ENCODE measurements at places on chromosomes 3 and 15. TPM values are rescaled to one million over a fixed set of nuclear protein-coding genes. Genes with fewer than 3 reads are reported as not detected.

DNA sequence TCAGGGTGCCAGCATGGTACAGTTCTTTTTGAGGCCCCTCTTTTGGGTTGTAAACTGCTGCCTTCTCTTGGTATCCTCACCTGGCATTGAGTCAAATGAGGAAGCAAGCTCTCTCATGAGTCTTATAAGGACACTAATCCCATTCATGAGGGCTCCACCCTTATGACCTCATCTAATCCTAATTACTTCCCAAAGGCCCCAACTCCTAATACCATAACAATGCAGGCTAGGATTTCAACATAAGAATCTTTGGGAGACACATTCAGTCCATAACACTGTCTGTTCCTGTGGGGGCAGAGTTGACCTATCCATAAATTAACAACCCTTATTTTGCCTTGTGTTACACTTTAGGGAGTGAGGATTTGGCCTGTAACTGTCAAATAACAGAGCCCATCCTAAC, 278.3 kb downstream of the LRTM1 start:
- peaks cover 7% of the 10 kb centered on the region for H3K4me1 ChIP-seq
- no peak overlapping the region for H3K27ac ChIP-seq
- H3K4me3 ChIP-seq = no peak overlapping the region
- no peaks in the 10 kb centered on the region for H3K36me3 ChIP-seq
- no peaks in the 10 kb centered on the region for H3K27me3 ChIP-seq

- no peak overlapping the region for H3K4me3 ChIP-seq
- peaks cover 16% of the 10 kb centered on the region for H3K4me1 ChIP-seq
- no peak for DNase-seq
- peaks cover 7% of the 10 kb centered on the region for H3K36me3 ChIP-seq
Measured at GRCh38 chr15:78761891-78762385, 49.3 kb downstream of the ADAMTS7 start.

DNA sequence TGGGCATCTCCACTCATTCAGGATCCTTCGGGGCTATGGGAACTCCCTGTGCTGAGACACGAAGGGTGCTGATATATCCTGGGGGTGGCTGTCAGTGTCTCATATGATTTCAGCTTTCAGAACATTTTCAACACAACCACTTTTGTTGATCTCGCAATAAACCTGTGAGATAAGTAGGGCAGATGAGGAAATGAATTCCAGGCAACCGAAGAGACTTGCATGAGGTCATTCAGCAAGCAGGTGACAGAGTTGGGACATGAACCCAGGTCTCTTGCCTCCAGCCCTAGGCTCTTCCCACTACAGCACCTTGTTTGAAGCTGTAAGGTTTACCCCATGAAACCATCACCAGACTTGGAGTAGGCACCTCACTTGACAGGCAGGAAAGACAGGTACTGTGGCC, 16.6 kb downstream of the DUOX1 start:
- no peaks in the 10 kb centered on the region for H3K27me3 ChIP-seq
- peaks cover 9% of the 10 kb centered on the region for H3K36me3 ChIP-seq
- no peak overlapping the region for H3K27ac ChIP-seq

GRCh38 chr3:47578119-47578632, 489 bp downstream of the CSPG5 start:
- H3K27me3 ChIP-seq = peaks cover under 1% of the 10 kb centered on the region
- no peak for DNase-seq
- H3K27ac ChIP-seq = no peak overlapping the region

Gene SNTN
- total RNA-seq = not detected

Gene RARB
- total RNA-seq = not detected

DNA sequence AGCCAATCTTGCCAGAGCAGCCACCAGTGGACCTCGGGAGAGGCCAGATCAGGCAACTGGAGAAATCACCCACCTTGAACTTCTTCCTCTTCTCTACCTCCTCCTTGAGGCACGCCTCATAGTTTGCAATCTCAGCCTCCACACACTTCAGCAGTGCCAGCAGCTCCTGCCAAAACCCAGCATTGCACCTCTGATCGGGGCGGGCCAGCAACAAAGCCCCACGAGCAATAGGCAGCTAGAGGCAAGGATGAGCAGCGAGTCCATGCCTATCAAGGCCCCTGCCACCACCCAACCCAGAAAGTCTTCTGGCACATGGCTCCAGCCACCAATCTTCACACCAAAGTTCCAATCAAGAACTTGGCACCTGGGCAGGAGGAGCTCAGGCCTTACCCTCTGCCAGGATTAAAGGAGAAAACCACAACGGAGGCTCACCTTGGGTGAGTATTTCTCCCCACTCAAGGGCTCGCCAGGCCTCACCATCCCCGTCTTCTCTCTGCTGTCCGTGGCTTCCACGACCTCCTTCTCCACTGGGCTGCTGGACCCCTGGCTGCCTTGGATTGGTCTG, 42.1 kb downstream of the SEMA3G start:
- H3K4me3 ChIP-seq = no peak overlapping the region
- H3K4me1 ChIP-seq = no peaks in the 10 kb centered on the region
- H3K27me3 ChIP-seq = no peaks in the 10 kb centered on the region
- no peak for DNase-seq
- no peak overlapping the region for H3K27ac ChIP-seq

Gene ITGA11
- not detected for total RNA-seq

Gene MESP2
- total RNA-seq = not detected

All from MCF 10A (cell line).